ENCODE measurements at places on chromosomes 4 and X.
A peak's percentile ranks its signal among the peaks of the same experiment; 100 is the strongest.

DNA sequence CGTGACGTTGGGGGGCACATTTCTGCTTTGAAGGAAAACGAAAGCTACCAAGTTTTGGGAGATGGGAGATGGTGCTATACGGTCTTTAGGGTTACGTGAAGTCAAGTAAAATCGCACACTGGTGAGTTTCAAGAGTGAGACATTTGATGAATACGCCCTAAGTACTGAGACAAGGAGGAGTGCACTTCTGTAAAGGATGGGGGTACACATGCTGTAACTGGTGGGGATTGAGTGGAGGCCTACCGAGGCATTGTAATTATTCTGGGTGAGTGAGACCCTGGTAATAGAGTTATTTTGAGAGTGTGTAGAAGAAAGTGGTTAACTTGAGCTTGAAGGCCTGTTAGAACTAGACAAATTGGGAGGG, 536 bp downstream of the SH3BGRL start:
- DNase-seq: peak; percentile 20

- DNase-seq: no peak
Observed at GRCh38 chrX:132692066-132692465, 203.2 kb upstream of the MBNL3 start.

DNA sequence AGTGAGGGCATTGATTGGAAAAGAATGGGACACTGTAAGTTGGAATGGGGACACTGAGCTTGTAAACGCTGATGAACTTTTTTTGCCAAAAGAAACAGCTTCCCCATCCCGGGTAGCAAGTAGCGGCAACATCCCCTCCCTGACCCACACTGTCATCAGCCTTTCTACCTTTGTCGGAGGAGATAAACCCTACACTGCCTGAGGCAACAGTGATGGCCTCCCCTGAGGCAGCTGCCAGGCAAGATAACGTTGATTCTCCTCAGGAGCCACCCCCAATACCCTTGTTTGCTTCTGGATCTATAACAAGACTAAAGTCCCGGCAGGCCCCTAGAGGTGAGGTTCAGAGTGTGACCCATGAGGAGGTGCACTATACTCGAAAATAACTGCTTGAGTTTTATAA, 10.3 kb upstream of the RAB33B start:
- no peak for DNase-seq

- no peak for DNase-seq
Observed at GRCh38 chrX:23980011-23980441, 47.0 kb downstream of the KLHL15 start.

DNA sequence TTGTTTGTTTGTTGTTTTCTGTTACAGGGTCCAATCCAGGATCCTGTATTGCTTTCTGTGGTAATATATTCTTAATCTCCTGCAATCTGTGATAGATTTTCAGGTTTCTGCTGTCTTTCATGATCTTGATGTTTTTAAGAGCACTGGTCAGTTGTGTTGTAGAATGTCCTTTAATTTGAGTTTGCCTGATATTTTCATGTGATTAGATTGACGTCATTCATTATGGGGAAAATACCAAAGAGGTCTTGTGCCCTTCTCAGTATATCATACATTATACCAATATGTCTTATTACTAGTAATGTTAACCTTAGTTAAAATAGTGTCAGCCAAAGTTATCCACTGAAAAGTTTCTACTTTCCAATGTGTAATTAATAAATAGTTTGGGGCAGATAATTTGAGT, 929.3 kb downstream of the PCDH19 start:
- DNase-seq: no peak
